ENCODE measurements at places on chromosomes 12 and 14.

DNA sequence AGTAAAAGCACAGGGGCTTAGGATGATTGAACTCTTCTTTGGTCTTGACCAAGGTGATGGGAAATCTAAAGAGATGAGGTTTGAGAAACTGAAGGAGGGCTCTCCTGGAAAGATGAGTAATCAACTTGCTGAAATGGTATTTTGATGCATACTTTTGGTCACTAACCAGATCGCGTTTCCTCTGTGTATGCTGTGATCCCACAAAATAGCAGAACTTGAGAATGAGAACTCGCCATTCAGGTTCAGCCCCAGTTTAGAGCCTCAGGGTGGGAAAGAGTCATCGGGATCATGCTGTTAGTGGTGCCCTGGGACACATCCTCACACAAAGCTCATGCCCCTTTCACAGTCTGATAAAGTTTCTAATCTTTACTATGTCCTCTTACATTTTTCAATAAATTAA is 488.8 kb downstream of the ETNK1 start:
- no peak overlapping the region for H3K27ac ChIP-seq
- H3K27me3 ChIP-seq: no peaks in the 10 kb centered on the region
- no peaks in the 10 kb centered on the region for H3K36me3 ChIP-seq
- no peaks in the 10 kb centered on the region for H3K4me1 ChIP-seq
- DNase-seq: no peak
- H3K4me3 ChIP-seq: no peak overlapping the region

GRCh38 chr12:122848471-122849351 is 13.5 kb downstream of the HIP1R start:
- H3K36me3 ChIP-seq: no peaks in the 10 kb centered on the region
- no peak overlapping the region for H3K27ac ChIP-seq
- no peak overlapping the region for H3K4me3 ChIP-seq

DNA sequence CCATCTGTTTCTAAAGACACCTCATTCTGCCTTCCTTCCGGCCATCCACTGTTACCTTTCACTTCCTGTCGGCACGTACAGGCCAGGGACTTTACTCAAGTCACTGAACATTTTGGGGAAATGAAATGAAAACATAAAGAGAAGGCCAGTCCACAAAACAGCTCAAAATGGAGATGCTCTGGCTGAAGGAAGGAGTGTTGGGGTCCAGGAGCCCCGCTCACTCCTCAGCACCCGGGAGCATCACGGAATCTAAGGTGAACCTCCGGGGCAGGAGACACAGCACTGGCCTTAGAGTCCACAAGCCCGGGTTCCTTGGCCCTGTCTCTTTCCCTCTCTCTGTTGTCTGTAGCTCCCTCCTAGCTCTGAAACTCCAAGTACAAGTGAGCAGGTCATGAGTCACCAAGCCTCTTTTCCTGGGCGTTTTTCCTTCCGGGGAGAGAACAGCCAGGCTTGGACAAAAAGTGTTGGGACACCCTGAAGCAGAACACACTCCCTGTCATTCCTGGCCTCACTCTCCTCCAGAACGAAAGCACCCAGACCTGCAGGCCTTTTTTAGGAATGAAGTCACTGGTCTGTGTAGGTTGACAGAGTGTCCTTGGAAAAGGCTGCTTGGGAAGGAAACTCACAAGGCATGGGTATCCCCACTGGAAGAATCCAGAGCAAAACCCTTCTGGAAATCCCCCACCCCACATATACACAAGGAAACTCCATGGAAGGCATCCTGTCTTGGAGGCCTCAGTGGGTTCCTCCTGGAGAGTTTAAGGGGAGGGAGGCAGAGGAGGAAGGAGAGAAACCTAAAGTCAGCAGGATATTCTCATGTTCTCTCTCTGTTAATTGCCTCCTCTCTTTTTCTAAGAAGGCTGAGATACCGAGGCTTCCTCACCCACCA is 245.3 kb downstream of the ZFP36L1 start:
- no peak overlapping the region for H3K4me3 ChIP-seq
- peak overlapping the region; percentile 95 for H3K27ac ChIP-seq
- DNase-seq: peak; percentile 93
- no peaks in the 10 kb centered on the region for H3K27me3 ChIP-seq

GRCh38 chr14:93045211-93045674 is 70.5 kb downstream of the ITPK1 start:
- H3K36me3 ChIP-seq: no peaks in the 10 kb centered on the region
- no peak for DNase-seq
- peaks cover 41% of the 10 kb centered on the region for H3K27me3 ChIP-seq
- no peak overlapping the region for H3K4me3 ChIP-seq

GRCh38 chr12:105467710-105468366 is 137.3 kb downstream of the C12orf75 start:
- H3K27me3 ChIP-seq: peaks cover 10% of the 10 kb centered on the region
- no peak for DNase-seq
- H3K27ac ChIP-seq: no peak overlapping the region
- no peak overlapping the region for H3K4me3 ChIP-seq

DNA sequence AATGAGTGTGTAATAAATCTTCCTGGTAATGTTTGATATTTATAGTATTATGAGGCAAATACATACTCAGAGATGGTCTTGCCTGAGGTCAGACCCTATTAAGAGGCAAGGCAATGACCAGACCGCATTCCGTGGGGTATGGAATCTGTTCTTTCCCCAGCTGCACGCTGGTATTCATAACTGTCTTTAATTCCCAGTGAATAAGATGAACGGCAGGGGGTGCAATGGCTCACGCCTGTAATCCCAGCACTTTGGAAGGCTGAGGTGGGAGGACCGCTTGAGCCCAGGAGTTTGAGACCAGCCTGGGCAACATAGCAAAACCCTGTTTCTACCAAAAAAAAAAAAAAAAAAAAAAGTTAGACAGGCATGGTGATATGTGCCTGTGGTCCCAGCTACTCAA is 44.6 kb downstream of the ERO1A start:
- no peaks in the 10 kb centered on the region for H3K27me3 ChIP-seq
- no peak for DNase-seq

GRCh38 chr12:52984136-52984535 is 22.1 kb upstream of the EIF4B start:
- no peak for DNase-seq
- no peak overlapping the region for H3K4me3 ChIP-seq
- no peak overlapping the region for H3K27ac ChIP-seq
- no peaks in the 10 kb centered on the region for H3K4me1 ChIP-seq
- H3K36me3 ChIP-seq: no peaks in the 10 kb centered on the region

DNA sequence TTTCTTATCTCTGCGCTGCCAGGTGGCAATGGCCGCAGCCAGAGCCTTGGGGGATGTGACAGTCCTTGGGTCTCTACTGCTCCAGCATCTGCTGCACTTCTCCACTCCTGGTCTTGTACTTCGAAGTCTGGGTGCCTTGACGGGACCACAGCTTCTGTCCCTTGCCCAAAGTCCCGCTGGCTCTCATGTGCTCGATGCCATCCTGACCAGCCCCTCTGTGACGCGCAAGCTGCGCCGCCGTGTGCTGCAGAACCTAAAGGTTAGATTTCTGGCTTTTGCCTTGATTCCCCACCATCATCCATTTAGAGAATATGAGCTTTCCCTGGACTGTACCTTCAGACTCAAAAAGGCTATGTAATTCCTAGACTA is 3.8 kb downstream of the CIDEB start:
- DNase-seq: no peak
- no peak overlapping the region for H3K27ac ChIP-seq
- H3K36me3 ChIP-seq: peaks cover 47% of the 10 kb centered on the region
- H3K4me1 ChIP-seq: peaks cover 3% of the 10 kb centered on the region
- no peak overlapping the region for H3K4me3 ChIP-seq

GRCh38 chr12:13117029-13117428 is 13.6 kb upstream of the GSG1 start:
- no peak for DNase-seq
- H3K4me1 ChIP-seq: peaks cover 2% of the 10 kb centered on the region
- no peaks in the 10 kb centered on the region for H3K36me3 ChIP-seq
- H3K27me3 ChIP-seq: no peaks in the 10 kb centered on the region
- no peak overlapping the region for H3K27ac ChIP-seq

DNA sequence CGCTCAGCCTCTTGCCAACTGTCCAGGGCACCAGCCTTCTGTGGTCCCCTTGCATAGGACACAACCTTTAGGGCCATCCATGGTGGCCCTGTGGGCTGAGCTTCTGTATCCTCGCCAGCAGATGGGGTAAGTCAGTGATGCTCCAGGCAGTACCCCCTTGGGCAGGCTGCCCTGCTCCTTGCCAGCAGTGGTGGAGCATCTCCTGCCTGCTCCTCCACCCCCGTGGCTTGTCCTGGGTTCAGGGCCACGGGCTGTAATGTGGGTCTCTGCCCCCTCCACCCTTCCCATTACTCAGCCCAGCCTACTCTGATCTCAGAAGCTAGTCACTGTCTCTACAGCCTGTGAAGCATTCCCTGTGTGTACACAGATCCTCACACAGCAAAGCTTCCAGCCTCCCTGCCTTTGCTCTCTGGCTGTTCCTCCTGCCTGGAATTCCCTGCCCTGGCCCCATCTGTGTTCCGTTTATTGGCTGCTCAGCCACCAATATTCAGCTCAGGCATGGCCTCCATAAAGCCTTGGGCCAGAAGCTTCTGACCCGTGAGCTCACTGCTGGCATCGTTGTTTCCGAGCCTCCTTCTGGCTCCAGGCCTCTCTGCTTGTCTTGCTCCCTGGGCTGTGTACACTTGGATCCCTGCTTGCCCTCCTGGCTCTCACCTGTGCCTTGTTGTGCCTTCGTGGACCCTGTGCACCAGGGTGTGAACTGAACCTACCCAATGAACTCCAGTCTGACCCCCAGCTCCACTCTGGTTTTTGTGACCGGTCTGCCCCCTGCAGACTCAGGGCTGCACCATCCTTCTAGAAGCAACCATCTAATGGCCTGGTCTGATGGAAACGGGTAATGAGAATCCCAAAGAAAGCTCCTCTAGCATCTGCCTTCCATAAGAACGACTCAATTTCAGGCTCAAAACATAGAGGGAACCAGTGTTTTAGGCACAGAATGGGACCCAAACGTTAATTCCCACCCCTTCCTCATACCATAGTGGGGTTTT is 177.0 kb upstream of the PRMT8 start:
- no peaks in the 10 kb centered on the region for H3K36me3 ChIP-seq
- no peak overlapping the region for H3K4me3 ChIP-seq

DNA sequence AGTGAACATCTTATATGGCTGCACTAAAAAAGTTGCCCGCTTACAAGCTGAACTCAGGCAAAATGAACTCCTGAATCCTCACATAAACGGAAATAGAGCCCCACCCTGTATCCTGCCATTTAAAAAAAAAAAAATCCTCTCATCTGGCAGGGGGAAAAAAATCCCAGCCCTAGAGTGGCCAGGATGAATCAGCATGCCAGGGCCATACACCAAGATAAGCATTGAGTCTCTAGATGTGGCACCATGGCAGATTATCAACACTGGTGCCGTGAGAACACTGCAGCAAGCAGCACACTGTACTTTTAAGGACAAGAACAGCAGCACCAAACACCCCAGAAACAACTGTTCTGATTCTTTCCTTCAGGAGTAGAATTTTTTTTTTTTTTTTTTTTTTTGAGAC is 65.5 kb downstream of the RASSF3 start:
- H3K36me3 ChIP-seq: no peaks in the 10 kb centered on the region
- H3K27ac ChIP-seq: no peak overlapping the region
- no peaks in the 10 kb centered on the region for H3K27me3 ChIP-seq
- DNase-seq: no peak
- H3K4me1 ChIP-seq: peaks cover 23% of the 10 kb centered on the region

DNA sequence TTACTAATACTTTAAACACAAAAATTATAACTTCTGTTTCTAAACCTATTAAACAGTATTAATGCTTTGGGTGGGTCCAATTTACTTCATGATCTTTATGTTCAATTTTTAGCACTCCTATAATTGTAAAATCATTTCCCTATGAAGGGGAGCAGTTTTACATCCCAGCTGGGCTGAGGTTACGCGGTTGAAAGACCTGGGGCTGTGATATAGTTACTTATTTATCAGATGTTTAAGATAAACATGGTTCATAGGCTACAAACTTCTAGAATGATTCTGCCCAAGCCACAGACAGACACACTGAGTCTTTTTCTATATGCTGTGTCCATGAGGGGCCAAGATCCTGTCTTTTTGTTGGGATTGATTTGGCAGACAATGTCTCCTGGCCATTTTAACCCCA is 44.4 kb downstream of the DYRK2 start:
- no peaks in the 10 kb centered on the region for H3K36me3 ChIP-seq
- no peak overlapping the region for H3K4me3 ChIP-seq
- no peak overlapping the region for H3K27ac ChIP-seq
- H3K4me1 ChIP-seq: 0 out of 2 replicates have a peak, but pooled peaks cover 3% of the 10 kb centered on the region
- DNase-seq: no peak

DNA sequence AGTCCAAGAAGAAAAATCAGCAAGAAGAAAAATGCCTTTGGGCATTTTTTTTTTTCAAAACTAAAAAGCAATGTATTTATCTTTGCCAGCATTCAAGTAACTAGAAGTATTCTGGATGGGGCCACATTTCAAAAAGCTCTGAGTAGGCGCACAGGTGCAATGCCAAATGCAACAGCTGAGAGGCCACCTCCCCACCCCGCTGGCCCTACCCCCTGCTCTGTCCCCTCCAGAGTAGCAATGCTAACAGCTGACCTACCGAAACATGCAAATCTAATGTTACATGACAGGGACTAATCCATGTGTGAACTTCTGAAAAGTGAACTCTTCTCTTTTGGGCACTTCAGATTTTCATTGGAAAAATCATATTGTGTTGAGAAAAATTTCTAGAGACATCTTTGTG is 153.7 kb upstream of the SLC38A2 start:
- H3K27me3 ChIP-seq: no peaks in the 10 kb centered on the region
- H3K4me1 ChIP-seq: peaks cover 18% of the 10 kb centered on the region
- H3K4me3 ChIP-seq: no peak overlapping the region

DNA sequence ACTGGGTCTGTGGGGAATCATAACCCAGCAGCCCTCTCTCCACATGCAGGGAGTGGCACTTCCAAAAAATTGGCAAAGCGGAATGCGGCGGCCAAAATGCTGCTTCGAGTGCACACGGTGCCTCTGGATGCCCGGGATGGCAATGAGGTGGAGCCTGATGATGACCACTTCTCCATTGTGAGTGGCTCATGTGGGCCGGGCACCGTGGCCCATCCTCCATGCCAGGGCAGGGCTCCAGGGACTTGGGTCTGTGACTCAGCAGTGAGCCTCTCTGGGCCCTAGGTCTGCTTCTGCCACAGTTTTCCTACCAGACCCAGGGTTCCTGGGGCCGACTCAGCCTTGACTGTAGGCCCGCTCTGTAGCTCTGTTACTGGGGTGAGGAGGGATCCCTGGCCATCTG is 2.2 kb downstream of the NPFF start:
- H3K4me3 ChIP-seq: no peak overlapping the region
- H3K4me1 ChIP-seq: peaks cover 7% of the 10 kb centered on the region
- H3K27ac ChIP-seq: no peak overlapping the region
- no peaks in the 10 kb centered on the region for H3K27me3 ChIP-seq
- DNase-seq: peak; percentile 49

- peaks cover 4% of the 10 kb centered on the region for H3K4me1 ChIP-seq
- H3K36me3 ChIP-seq: peaks cover 30% of the 10 kb centered on the region
- H3K27ac ChIP-seq: no peak overlapping the region
- DNase-seq: no peak
- H3K4me3 ChIP-seq: no peak overlapping the region
Measured at GRCh38 chr14:100982353-100982752, 78.8 kb upstream of the RTL1 start.

GRCh38 chr12:91180582-91181395 is 1.8 kb downstream of the DCN start:
- H3K4me1 ChIP-seq: peaks cover 13% of the 10 kb centered on the region
- H3K4me3 ChIP-seq: peak overlapping the region; percentile 94
- no peaks in the 10 kb centered on the region for H3K27me3 ChIP-seq
- peak; percentile 78 for DNase-seq
- H3K36me3 ChIP-seq: peaks cover 15% of the 10 kb centered on the region
- H3K27ac ChIP-seq: peak overlapping the region; percentile 99
